Putamen (tissue), 1 donor: ENCODE measurements at places on chromosomes 12 and 14.
A peak's percentile ranks its signal among the peaks of the same experiment; 100 is the strongest.

DNA sequence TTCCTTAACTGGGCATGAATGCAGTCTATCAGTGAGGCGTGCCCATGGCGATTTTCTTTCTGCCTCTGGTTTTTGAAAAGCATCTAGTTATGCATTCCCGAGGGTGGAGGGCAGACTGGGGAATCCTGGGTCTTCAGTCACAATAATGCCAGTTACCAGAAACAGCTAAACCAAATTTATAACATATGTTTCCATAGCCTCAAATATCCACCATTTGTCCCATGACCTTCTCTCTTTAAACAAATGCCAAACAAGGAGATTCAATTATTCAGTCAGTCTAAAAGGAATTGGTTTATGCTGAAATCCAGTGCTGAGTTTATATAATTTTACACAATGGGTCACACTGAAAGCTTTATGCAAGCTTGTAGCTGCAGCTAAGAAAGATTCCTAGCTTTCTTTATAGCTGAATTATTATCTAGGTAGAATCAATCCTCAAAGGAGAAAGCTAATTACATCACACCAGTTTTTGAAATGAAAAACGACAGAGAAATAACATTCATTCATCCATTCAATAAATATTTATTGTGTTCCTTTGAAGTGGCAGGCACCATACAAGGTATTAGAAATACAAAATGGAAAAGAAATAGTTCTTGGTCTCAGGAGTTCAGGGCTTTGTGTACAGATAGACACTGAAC lies 131.3 kb upstream of the RAP1B start:
- DNase-seq: no peak

DNA sequence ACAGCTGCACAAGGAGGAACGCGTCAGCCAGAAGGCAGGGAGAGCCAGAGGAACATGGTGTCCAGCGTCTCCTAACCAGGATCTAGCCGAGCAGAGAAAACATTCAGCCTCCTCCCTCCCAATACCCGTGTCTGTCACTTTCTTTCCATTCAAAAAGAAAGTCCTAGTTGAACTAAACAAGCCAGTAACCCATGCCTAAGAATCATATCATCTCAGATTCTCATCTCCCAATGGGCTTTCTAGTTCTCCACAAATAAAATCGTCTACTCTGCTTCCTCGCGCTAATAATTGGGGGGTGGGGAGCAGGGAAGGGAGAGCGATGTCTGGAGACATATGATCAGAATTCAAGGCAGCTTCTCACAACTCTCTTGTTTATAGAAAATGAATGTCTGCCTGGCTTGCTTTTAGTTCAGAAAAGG lies 7.4 kb downstream of the NKX2-1 start:
- no peak for DNase-seq

GRCh38 chr12:70178038-70178437 lies 65.2 kb upstream of the CNOT2 start:
- peak; percentile 77 for DNase-seq

DNA sequence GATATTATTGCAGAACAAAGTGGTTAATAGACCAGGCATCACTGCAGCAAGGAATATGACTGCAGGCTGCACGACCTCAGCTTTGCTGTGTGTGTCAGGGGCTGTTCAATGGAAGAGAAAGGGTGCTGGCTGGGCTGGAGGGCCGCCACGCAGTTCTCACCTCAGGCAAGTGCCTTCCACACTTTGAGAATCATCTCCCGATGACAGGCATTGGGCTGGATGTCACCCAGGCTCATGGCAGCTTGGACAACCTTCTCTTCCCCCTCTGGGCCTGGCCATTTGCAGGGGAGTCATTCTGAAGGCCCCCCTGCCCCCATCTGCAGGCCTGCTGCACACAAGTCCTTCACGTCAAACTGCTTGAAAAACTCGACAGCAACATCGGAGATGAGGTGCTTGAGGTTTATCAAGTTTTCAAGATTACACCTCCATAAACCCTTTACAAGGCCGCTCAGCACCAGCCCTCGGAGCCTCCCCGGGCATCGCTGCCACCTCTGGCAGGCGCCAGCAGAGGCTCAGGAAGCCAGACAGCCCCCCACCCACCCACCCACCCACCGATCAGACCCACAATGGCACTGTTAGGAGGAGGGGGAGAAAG lies 165.9 kb upstream of the GSC start:
- DNase-seq: no peak

DNA sequence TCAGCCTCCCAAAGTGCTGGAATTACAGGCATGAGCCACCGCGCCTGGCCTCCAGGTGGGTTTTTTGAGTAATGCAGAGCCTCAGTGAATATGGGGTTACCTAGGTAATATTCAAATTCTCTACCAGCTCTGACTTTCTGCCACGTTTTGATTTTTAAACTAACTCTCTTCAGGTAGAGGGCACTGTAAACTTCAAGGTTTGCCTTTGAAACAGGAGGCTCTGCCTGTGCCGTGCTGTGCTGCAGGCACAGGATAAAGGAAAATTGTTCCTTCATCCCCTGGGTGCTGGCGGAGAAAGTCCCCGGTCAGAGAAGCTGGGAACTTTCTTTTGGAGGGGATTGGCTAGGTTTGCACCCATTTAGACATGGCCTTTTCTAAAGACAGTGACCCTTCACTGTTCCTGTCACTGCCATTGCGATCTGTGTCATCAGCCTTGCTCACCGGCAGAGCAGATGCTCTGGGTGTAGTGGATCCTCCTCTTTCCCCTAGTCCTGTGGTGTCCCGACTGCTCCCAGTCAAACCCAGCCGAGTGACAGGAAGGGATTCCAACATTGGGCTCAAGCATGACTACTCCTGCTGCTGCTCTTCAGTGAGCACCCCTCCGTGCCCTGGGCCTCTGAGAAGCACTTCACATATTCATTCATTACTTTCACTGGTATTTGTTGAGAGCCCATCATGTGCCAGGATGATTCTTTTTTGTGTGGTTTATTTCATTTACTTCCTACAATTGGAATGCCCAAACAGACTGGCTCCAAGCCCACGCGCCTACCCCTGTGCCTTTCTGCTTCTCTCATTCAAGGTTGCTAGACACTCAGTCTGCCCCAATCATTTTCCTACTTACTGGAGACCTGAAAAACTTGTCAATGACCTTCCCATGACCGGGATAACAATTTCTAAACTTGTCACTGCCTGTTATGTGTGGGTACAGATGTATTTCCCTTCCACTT lies 103.6 kb downstream of the TMEM30B start:
- no peak for DNase-seq

- no peak for DNase-seq
These were observed 921 bp downstream of the RAD51B start for GRCh38 chr14:67820428-67820971.

DNA sequence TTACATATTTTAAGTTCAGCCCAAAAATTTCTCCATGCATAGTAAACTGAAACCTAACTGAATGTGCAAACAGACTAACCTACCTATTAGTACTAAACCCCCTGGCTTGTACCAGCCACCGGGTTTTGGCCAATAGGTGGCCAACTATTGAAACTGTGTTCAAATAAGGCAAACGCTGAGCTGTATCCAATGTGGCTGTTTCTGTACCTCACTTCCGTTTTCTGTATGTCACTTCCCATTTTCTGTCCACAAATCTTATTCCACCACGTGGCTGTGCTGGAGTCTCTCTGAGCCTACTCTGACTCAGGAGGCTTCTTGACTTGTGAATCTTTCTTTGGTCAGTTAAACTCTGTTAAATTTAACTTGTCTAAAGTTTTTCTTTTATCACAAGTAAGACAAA lies 6.0 kb upstream of the FBXO34 start:
- no peak for DNase-seq

GRCh38 chr14:80567905-80568536 lies 356.7 kb upstream of the DIO2 start:
- no peak for DNase-seq

DNA sequence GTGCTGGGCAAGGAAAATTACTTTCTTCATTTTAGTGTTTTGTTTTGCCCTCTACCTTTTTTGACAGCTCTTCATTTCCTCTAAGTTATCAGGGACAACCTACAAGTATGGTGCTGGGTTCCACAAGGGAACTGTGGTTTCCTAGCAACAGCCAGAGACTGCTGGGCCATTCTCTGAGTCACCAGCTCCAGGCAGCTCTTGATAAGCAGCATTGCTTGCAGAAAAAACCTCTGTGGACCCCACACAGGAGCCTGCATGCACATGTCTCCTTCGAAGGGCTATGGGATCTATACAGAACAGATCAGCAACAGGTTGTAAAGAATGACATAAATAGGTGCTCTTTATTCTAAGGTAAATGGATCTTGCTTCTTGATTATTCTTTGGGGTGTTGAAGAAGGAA lies 81.0 kb upstream of the CCDC196 start:
- DNase-seq: no peak

GRCh38 chr12:27682534-27682933 lies 13.7 kb upstream of the REP15 start:
- no peak for DNase-seq

DNA sequence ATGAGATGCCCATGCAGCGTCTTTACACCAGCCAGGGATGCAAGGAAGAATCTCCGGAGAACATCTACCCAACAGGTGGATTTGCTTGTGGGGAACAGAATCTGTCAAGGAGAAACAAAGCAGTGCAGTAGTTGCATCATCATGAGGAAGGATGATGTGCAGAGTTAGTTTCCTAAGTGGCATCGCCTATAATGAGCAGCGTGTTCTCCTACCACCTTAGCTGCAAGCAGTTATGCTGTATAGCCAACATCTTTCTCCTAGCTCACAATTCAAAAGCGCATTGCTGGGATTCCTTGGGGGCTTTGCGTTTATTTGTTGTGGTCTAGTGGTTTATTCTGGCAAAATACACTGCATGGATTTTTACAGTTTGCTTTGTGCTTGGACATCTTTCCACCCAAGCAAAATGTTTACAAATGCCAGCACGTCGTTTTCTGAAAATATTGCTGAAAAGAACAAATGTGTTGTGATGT lies 233.0 kb downstream of the RGS6 start:
- no peak for DNase-seq

- no peak for DNase-seq
These were observed 7.0 kb downstream of the NOC4L start for GRCh38 chr12:132151145-132151765.

- no peak for DNase-seq
These were observed 33.7 kb upstream of the HELB start for GRCh38 chr12:66268562-66268961.

DNA sequence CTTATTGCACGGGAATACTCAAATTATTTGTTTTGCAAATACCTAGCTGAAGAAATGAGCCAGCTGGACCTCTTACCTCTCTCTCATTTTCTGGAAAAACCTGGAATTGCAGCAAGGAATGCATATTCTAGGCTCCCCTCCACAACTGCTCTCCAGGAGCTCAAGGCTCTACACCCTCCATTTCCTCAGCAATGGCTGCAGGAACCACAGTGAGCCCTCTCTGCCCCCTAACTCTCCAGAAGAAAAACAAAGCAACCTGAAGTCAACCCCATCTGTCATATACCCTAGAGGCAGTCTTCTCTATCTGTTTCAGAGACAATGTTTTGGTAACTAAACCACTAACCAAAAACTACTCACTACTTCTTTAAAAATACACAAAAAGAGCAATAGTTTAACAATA lies 221.6 kb downstream of the SLC25A21 start:
- no peak for DNase-seq

DNA sequence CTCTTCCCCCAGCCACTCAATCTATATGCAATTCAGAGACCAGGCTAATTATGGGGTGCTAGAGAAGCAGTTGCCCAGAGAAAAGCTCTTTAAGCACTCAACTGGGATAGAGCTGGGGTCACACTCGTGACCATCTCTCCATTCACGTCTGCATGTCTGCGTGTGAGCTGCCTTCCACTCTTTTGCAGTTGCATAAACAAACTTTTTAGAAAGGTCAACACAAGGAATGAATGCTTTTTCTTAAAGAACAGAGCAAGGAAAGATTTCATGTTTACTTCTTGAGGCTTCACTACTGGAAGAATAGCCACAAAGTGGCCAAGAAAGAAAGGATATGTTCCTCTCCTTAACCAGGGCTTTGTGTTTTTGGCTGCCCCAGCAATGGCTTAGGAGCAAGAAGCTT lies 151.1 kb downstream of the SAMD4A start:
- DNase-seq: no peak

- DNase-seq: no peak
These were observed 207.1 kb upstream of the SLC16A7 start for GRCh38 chr12:59388694-59389093.

- DNase-seq: peak; percentile 29
These were observed 19.3 kb upstream of the KRT7 start for GRCh38 chr12:52213564-52214420.

- DNase-seq: no peak
These were observed 69.2 kb upstream of the NR2C1 start for GRCh38 chr12:95142431-95143151.

GRCh38 chr12:22719745-22720144 lies 94.8 kb downstream of the ETNK1 start:
- DNase-seq: no peak

DNA sequence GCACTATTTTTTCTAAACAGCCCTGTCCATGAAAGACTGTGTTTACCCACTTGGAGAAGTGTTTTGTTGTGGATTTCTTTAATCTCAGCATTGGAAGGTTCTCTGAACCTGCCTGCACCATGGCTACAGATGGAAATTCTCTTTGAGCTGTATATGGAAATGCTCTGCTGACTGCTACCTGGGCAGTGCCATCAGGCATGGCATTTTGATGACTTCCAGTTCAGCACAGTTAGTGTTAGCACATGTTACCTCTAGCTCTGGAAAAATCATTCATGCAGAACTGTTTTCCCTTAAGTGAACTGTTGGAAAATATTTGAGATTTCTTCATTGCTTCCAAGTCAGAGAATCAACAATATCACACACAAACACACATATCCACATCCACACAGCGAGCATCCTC lies 52.6 kb upstream of the RIC8B start:
- no peak for DNase-seq

DNA sequence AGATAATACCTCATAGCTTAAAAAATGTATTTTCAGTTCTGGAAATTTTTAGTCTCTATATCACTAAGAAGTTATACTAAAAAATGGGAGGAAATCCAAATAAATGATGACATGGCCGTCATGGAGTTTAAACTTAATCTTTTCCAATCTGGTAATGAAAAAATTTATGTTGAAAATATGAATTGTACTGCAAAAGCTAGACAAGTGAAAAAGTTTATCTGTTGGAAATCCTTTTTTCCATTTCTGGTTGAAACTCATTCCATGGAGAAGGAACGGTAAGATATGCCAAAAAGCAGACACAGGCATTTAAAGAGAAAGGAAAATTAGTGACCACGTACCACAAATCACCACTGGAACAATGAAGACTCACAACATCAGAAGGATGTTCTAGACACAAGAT lies 314.2 kb upstream of the PRICKLE1 start:
- no peak for DNase-seq

GRCh38 chr14:104721505-104722431 lies 2.3 kb upstream of the ADSS1 start:
- DNase-seq: no peak

- DNase-seq: no peak
These were observed 66.9 kb downstream of the KNTC1 start for GRCh38 chr12:122593910-122594309.

- DNase-seq: no peak
These were observed 145.6 kb upstream of the SLCO1B1 start for GRCh38 chr12:20985399-20985798.
